A549 treated with CORT108297 at 1 μM for 4 hours (cell line): ENCODE measurements at places on chromosomes 11 and 22. TPM values are rescaled to one million over a fixed set of nuclear protein-coding genes. Genes with fewer than 3 reads are reported as not detected.

LIF gene
- total RNA-seq, result 25.0 to 39.1 TPM (median 37.2 TPM) in 5 replicates

DRD4 gene
- total RNA-seq, result 0.15 to 0.39 TPM (median 0.22 TPM) in 5 replicates

GRIK4 gene
- total RNA-seq, result 0.02 to 0.03 TPM in 2 of 5 replicates, not detected in the others

MMP1 gene
- 0.47 to 1.2 TPM (median 0.86 TPM) in 5 replicates for total RNA-seq

INS gene
- total RNA-seq, result not detected in 5 replicates

SLC7A4 gene
- total RNA-seq, result not detected in 5 replicates

AHNAK gene
- 188 to 239 TPM (median 218 TPM) in 5 replicates for total RNA-seq
